ENCODE measurements at places on chromosomes 4 and X.

- DNase-seq: no peak
Measured at GRCh38 chrX:153333266-153333665, 687 bp upstream of the ZNF275 start.

GRCh38 chr4:121253961-121254360 is 89.8 kb upstream of the TNIP3 start:
- DNase-seq: no peak

- no peak for DNase-seq
Measured at GRCh38 chrX:22690116-22690515, 309.6 kb upstream of the DDX53 start.

DNA sequence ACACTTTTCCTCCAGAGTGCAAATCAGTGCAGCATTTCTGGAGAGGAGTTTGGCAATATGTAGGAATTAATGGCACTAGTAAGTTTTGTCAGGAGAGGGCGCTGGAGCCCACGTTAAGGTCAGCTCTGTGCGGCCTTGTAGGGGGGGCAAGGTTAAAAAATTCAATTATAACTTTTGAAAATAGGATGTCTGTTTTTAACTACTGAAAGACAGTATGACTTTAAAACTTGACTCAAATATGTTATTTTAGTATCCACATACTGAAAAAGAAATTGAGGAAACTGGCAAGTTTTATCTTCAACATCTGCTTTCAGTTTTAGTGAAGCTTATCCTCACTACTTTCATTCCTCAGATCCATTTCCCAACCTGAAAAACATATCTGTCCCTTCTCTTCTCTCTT is 30.9 kb upstream of the HSD17B13 start:
- DNase-seq: peak; percentile 4

DNA sequence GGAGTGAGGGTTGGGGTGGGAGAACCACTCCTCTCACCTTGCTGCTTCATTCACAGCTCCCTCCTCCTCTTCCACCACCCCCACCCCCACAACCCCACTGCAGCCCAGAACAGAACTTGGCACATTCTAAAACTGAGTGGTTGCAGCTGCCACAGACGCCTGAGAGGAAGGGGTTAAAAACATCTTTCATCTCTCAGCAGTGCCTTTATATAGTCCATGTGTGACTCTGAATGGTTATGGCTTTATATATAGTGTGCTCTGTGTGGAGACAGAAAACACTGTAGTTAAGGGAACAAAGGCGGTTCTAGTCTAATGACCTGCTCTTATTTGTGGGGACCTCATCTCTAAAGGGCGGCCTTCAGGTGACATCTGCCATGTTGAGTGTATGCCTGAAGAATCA is 144.8 kb downstream of the BCOR start:
- DNase-seq: no peak
